ENCODE measurements at places on chromosomes 13 and 19.

GRCh38 chr13:79870766-79871165, 389.8 kb downstream of the NDFIP2 start:
- DNase-seq: no peak

DNA sequence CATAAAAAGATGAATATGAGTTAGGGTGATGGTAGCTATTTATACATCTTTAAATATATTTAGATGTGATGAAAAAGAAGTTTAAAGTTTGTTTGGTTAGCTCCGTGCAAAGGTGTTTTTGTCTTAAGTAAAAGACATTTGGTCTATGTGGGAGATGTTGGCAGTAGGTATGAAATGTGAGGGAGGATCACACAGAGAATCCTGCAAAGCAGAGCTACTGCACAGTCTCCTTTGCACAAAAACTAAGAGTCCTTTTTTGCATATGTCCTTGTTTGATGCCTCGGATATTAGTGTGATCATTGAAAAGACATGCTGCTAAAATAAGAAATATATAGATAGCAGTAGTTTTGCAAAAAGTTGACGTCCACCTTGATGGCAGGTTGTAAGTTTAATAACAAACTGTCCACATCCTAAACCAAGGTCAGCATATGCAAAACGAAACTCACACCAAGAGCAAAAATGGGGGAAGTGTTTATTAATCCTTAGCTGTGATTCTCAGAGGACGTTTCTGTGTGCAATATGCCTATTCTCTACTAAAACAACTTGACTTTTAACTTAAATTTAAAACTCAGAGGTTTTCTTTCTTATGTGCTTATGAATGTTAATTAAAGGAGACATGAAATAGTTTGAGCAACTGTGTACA, 870.1 kb downstream of the PCDH9 start:
- DNase-seq: no peak

- no peak for DNase-seq
These were observed 46.8 kb downstream of the FAM124A start for GRCh38 chr13:51269039-51269438.

GRCh38 chr19:14168259-14168972, 32.0 kb upstream of the ASF1B start:
- no peak for DNase-seq

DNA sequence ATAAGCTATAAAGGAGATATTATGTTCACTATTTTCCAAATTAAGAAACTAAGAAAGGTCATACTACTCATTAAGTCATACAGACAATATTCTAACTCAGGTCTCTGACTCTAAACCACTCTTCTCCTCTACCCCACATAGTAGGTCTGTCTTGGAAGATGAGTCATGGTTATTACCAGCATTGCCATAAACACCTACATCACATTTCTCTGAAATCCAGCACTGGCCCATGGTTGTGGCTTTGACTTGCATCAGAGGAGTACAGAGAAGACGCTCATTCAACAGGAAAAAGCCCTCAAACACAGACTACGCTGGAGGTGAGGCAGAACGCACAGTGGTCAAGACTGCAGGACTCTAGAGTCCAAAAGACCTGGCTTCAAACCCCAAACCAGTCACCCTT, 476.8 kb downstream of the COG6 start:
- peak; percentile 45 for DNase-seq

Measured in activated naive CD4-positive, alpha-beta T cell treated with anti-CD3 and anti-CD28 coated beads, Interleukin-2, amount 50 U/mL, for 72 hours (primary cell).